ENCODE measurements at places on chromosomes 5 and 9. TPM values are rescaled to one million over a fixed set of nuclear protein-coding genes. Genes with fewer than 3 reads are reported as not detected.

The ADAMTSL2 gene
- total RNA-seq, result 9.6 TPM

The C9orf50 gene
- 0.22 TPM for total RNA-seq

The GPR151 gene
- not detected for total RNA-seq

The VAV2 gene
- 8.1 TPM for total RNA-seq

The SH3GL2 gene
- total RNA-seq, result 7.3 TPM
